ENCODE measurements at places on chromosomes 7 and 10.

- peak; percentile 46 for DNase-seq
These were observed 33.5 kb upstream of the ANTXRL start for GRCh38 chr10:46253076-46254006.

GRCh38 chr7:35516498-35516897 is 178.4 kb downstream of the HERPUD2 start:
- no peak for DNase-seq

GRCh38 chr10:117617659-117618058 is 75.1 kb downstream of the EMX2 start:
- no peak for DNase-seq

- DNase-seq: no peak
These were observed 77.0 kb upstream of the TRIM24 start for GRCh38 chr7:138382862-138383565.

DNA sequence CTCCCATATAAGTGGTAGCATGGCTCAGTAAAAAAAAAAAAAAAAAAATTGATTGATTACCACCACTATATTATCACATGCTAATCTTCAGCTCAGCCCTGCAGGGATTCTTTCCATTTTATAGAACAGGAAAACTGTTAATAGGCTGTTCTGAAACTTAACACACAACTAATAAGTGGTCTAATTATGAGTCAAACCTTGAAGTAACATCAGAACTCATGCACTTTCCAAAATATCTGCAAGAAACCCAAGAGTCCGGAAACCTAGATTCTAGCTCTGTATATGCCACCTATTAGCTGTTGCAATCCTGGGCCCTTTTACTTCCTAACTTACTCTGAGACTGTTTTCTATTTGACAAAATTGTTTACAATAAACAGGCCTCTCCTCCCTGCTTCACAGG is 23.9 kb downstream of the SEM1 start:
- DNase-seq: no peak

DNA sequence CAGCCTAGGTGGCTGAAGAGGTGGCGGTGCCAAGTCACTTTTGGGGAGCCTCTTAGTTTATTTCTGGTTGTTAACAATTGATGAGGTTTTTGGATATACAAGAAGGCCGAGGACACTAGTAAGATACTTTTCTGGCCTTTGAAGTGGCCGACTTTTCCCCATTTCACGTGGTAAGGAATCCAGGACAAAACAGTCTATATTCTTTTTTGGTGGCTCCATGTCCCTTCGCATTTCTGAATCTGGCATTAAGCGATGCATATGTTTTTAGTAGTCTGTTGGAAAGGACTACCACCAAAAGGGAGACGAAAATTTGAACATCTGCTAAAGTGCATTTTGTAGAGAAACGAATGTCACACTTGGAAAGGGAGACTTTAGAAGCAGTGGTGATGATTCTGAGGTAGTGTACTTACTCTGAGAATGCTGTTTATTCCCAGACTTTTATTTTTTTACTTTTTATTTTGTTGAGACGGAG is 1.5 kb downstream of the MLLT10 start:
- DNase-seq: no peak

All from coronary artery (tissue), 2 donors.